Fibroblast of mammary gland (primary cell): ENCODE measurements at places on chromosomes 4 and X.

- peak; percentile 70 for DNase-seq
Observed at GRCh38 chr4:139537292-139537691, 18.7 kb downstream of the SETD7 start.

DNA sequence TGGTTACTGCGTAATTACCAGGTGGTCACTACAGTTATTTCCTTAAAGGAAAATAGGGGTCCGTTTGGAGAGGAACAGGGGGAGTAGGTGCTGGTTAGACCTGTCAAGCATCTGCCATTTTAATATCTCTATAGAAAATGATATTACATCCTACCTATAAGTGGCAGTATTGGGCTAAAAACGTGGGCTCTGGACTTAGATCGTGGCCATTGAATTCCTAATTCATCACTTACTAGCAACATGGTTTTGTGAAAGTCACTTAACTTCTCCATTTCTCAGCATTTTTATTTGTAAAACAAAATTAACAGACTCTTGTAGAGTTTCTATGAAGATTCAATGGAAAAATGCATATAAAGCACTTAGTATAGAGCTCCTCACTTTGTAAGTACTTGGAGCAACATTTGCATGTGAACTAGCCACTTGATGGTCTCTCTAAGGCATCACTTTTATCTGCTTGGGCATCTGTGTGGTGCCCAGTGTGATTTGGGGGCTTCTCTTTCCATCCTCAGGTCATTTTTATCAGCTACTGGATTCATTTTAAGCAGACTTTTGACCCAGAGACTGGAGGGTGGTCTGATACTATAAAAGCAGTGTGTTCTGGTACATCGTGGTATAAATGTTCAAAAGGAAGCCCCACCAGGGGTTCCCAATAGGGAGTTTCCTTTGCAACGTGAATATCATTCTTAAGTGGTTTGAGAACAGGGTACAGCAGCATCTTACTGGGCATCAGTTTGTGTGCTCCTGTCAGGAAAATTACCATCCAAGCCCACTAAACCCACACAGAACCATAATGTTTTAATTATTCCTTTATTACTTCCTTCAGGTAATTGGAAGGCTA is 42.7 kb upstream of the RASSF6 start:
- peak; percentile 84 for DNase-seq

DNA sequence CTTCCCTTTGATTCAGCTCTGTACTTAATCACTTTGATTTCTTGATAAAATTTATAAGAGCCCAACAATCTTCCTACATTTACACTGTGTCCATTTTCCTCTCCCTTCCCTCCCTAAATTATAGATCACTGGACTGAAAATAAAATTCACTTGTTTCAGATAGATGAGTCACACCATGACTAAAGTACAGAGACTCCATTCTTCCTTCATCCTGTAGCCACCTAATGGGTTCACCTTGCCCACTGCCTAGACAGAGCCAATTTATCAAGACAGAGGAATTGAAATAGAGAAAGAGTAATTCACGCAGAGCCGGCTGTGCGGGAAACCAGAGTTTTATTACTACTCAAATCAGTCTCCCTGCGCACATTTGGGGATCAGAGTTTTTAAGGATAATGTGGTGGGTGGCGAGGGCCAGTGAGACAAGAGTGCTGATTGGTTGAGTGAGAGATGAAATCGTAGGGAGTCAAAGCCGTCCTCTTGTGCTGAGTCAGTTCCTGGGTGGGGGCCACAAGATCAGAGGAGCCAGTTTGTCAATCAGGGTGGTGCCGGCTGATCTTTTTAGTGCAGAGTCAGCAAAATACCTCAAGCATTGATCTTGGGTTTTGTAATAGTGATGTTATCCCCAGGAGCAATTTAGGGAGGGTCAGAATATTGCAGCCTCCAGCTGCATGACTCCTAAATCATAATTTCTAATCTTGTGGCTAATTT is 71.3 kb upstream of the MED14 start:
- DNase-seq: peak; percentile 15

DNA sequence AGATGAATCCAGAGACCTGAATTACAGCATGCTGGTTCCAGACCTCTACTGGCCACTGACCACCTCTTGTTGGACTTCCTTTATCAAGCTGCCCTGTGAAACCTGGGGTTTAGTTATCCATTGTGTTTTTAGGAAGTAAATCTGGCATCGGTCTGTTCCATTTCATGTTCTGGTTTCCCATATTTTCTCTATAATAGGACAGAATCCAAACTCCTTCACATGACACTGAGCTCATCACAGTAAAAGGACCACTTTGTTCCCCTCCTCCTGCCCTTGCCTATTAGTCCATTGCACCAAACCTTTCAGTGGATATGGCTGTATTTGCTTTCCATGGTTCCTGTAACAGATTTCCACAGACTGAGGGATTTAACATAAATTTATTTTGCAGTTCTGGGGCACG is 4.0 kb downstream of the MFAP3L start:
- DNase-seq: no peak

DNA sequence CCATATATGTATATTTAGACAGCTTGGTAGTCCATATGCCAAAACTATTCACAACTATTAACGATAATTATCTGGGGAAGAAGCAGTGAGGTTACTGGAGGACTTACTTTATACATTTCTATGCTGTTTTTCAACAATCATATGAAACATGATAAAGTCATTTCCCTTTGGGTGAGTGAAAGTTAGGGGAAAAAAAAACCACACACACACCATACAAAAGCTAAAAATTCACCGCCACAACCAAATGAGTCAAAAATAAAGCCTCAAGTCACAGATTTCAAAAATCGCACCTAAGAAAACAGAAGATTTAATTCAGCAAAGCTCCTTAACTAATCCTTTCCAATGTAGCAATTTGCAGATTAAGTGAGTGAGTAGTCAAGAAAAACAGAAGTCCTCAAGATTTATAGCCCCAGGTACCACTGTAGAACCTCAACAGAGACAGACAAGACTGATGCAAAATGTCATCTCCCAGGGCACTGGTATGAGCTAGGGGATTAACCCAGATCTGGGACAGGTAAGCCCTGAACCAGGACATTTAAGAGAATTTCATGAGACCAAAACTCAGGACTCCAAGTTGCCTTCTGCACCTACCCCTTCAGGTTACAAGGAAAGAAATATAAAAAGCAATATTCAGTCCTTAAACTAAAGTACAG is 35.1 kb downstream of the SYTL4 start:
- no peak for DNase-seq

DNA sequence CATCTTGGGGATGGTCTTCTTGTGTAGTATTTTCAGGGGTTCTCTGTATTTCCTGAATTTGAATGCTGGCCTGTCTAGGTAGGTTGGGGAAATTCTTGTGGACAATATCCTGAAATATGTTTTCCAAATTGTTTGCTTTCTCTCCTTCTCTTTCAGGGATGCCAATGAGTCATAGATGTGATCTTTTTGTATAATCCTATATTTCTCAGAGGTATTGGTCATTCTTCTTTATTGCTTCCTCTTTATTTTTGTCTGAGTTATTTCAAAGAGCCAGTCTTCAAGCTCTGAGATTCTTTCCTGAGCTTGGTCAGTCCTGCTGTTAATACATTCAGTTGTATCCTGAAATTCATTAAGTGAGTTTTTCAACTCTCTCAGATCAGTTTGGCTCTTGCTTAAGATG is 73.1 kb downstream of the MAMLD1 start:
- DNase-seq: peak; percentile 15
